ENCODE measurements at places on chromosomes 7 and 10.

DNA sequence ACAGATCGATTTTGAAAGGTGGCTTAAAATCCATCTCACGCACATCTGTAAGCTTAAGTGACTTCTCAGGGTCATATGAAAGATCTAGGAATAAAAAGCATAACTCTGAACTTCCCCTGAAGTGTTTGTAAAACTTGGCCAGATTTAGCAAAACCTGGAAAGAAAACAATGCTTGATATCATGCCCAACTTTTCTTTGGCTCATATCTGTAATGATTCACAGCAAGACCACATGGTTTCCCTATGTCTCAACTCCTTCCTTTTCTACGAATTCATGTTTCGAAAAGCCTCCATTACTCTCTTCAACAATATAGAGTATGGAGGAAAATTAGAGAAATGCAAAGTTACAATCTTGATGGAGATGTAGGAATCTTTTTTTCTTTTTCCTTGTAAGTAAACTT, 20.1 kb upstream of the CABCOCO1 start:
- DNase-seq: no peak

GRCh38 chr7:36215457-36215765, 62.4 kb downstream of the EEPD1 start:
- no peak for DNase-seq

DNA sequence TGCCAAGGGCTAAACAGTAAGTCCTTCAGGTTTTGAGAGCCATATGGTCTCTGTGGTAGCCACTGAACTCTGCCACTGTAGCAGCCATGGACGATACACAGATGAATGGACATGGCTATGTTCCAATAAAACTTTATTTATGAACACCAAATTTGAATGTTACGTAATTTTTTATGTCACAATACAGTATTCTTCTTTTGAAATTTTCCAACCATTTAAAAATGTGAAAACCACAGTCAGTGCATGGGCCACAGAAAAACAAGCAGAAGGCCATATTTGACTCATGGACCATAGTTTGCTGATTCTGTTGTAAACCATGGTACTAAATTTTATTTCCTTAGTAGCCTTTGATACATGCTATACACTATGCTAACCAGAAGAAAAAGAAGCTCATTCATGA, 361.8 kb downstream of the MAGI2 start:
- no peak for DNase-seq

DNA sequence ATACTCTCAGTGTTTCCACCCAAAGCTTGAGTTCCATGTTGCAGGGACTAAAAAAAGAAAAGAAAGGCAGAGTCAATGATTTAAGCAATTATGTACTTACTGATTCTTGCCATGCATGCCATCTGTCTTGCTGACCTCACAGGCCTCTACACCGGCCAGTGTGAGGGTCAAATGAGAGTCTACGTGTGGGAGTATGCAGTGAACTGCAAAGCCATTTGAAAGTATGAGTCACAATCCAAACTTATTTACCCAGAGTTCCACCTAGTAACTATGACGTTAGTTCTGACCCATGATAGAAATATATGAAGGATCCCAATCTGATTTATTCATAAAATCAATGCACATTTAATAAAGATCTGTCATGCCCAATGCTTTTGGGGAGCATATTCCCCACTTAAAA, 26.5 kb downstream of the PDE1C start:
- no peak for DNase-seq

DNA sequence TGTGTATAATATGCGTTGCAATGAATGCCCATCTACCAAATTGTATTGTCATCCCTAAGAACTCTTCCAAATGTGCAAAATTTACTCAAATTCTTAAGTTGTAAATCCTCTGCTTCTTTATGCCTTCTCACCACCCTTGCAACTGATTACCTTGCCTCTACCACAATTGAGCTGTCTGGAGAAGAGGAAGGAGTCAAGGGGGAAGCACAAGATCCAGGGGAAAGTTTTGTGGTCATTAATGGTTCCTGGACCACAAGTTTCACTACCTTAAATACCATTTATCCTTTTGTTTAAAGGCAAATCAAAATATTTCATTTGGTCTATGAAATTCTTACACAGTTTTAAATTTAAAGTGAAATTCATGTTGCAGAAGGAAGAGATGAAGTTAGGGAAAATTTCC, 16.7 kb downstream of the CRPPA start:
- DNase-seq: no peak

GRCh38 chr7:139671967-139672366, 105.8 kb downstream of the HIPK2 start:
- DNase-seq: no peak

GRCh38 chr7:67692425-67692824, 695.8 kb downstream of the TYW1 start:
- peak; percentile 11 for DNase-seq

GRCh38 chr7:44393238-44394111, 68.1 kb upstream of the CAMK2B start:
- DNase-seq: no peak

GRCh38 chr10:4280461-4281189, 495.6 kb upstream of the KLF6 start:
- no peak for DNase-seq

GRCh38 chr7:91233212-91233611, 31.0 kb upstream of the FZD1 start:
- DNase-seq: no peak

DNA sequence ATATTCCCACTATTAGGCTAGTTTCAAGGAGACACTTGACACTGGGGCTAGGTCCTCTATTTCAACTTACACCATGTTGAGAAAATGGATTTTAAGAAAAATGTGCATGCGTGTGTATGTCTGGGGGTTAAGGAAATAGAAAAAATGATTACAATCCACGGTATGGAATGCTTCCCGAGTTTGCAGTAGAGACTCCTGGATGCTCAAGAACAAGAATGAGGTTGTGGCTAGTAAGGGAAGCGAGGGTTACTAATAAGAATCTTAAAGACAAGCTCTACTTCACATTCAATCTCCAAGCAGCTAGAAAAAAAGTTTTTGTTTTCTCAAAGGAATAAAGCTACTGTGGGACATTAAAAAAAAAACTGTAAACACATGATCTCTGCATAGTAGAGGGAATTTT, 54.7 kb downstream of the ANK3 start:
- no peak for DNase-seq

GRCh38 chr10:71285180-71285545, 33.9 kb upstream of the SLC29A3 start:
- DNase-seq: peak; percentile 62

DNA sequence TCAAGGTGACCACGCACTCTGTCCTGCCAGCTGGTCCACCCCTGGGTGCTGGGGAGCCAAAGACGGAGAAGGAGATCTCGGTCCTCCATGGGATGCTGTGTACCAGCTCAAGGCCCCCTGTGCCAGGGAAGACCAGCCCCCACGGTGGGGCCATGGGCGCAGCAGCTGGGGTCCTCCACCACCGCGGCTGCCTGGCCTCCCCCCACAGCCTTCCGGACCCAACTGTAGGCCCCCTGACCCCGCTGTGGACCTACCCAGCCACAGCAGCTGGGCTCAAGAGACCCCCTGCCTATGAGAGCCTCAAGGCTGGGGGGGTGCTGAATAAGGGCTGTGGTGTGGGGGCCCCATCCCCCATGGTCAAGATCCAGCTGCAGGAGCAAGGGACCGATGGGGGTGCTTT, 5.4 kb downstream of the NYAP1 start:
- no peak for DNase-seq

- no peak for DNase-seq
Observed at GRCh38 chr7:5779141-5779540, 2.3 kb downstream of the RNF216 start.

GRCh38 chr10:33808475-33808874, 474.0 kb upstream of the NRP1 start:
- DNase-seq: no peak

DNA sequence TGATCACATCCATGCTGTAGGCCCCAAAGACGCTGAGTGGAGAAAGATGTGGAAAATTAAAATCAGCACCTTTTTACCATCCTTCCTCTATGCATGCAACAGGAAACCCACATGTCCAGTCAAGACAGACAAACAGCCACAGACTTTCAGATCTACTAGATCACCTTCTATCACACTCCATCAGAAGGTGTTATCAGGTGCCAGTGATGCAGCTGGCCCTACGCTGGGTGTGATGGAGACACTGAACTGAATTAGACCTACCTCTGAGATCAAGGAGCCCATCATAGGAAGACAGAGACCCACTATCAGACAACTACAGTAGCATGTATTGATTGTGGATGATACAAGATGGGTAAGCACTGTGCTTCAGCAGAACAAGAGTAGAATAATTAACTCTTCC, 15.5 kb downstream of the CYP3A4 start:
- DNase-seq: no peak

GRCh38 chr10:43286076-43286805, 19.4 kb upstream of the RASGEF1A start:
- DNase-seq: no peak
